Aorta (tissue), 5 donors: ENCODE measurements at places on chromosomes 3 and 15. TPM values are rescaled to one million over a fixed set of nuclear protein-coding genes. Genes with fewer than 3 reads are reported as not detected.

GRCh38 chr15:67050522-67051087 is 14.8 kb upstream of the SMAD3 start:
- no peak for DNase-seq

GRCh38 chr3:134886991-134887390 is 91.9 kb downstream of the EPHB1 start:
- DNase-seq = no peak

DNA sequence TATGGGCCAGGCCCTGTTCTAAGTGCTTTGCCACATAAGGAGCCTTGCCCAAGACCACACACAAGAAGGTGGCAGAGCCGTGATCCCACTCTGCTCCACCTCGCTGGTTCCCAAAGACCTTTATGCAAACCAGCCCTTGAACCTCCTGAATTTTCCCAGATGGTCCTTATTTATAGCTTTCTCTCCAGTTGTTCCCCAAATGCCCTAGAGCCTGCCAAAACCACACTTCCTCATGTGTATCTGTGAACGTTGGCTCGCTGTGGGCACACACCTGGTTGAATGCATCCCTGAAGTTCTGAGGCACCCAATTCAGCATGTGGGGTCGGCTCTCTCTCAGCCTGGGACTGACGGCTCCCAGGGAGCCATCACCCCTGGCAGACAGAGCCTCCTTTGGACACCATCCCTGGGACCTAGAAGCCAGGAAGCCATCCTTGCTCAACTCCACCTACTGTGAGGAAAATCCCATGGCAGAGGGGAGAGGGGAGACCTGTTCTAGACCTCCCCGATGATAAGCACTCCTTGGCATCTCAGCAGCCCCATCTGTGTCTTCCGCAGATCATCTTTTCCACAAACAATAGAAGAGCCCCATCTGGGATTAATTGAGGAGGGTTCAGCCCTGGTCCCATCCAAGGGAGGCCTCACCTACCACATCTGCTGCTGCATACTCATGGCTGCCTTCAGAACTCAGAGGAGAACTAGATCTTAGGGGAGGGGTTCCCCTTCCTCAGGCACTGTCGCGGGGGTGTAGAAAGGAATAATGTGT is 42.3 kb upstream of the LIMD1 start:
- DNase-seq = no peak

- no peak for DNase-seq
These were observed 77.6 kb downstream of the ST8SIA2 start for GRCh38 chr15:92471288-92471687.

DNA sequence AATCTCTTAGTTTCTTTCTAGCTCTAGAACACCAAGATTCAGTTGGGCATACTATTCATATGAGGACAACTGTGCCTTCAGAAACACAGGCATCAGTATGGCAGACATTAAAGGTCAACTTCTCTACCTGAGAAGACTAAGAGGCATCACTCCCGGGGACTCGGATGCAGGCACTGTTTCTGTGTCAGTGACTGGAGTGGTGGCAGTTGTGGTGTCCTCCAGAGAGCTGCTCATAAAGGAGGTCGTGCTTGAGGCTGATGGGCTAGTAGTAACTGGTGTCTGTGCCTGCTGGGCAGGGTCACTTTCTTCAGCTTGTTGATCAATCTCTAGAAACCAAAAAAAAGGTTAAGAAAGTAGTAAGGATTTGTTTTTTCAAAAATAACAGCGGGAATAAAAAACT is 75.2 kb downstream of the FBXL22 start:
- no peak for DNase-seq

EDEM1 gene
- 37.9 TPM for total RNA-seq

DNA sequence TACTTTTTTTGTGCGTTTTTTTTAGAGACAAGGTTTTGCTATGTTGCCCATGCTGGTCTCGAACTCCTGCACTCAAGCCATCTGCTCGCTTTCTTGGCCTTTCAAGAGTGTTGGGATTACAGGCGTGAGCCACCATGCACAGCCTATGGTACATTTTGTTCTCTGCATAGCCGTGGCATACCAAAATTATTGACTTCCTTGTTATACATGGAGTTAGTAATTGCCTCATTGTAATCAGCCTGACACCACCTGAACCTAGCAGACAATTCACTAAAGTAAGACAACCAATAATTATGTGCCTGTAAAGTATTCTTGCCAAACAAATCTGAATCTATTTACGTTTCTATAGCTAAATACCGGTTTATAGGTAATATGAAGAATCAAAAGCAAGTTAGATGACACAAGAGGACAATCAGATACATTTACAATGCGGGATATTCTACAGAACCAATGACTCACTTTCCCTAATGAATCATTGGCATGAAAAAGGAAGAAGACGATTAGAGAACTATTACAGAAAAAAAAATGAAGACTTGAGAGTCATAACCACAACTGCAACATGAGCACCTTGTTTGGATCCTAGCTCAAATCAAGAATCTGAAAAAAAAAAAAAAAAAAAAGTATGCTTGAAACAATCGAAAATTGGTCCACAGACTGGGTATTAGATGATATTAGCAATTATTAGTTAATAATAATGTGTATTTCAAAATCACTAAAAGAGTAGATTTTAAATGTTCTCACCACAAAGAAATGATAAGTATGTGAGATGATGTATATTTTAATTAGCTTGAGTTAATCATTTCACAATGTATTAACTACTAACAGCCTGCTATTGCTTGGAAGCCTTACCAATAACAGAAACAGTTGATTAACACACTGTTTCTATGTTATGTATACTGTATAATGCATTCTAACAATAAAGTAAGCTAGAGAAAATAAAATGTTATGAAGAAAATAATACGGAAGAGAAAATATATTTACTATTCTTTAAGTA is 7.1 kb downstream of the GUCA1C start:
- DNase-seq = no peak

DNA sequence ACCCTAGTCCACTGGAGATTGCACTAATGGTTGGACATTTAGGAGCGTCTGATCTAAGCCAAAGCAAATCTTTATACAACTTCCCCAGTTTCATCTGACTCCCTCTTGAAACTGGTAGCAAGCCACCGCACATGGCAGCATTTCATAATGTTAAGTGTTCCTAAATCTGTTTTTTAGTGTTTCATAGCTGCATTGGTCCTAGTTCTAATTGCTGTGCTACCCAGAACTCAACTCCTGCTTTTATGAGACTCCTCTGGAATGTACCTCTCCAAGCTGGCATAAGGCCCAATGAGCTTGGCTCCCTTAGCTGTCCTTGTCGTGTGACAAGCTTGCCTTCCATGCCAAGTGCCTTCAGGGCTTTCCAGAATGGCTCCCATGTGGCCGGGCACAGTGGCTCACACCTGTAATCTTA is 65.3 kb upstream of the FLNB start:
- DNase-seq = peak; percentile 64

- DNase-seq = no peak
These were observed 38.0 kb downstream of the BBS4 start for GRCh38 chr15:72724028-72724427.

IQCF5 gene
- not detected for total RNA-seq

OCA2 gene
- 4.0 TPM for total RNA-seq

DNA sequence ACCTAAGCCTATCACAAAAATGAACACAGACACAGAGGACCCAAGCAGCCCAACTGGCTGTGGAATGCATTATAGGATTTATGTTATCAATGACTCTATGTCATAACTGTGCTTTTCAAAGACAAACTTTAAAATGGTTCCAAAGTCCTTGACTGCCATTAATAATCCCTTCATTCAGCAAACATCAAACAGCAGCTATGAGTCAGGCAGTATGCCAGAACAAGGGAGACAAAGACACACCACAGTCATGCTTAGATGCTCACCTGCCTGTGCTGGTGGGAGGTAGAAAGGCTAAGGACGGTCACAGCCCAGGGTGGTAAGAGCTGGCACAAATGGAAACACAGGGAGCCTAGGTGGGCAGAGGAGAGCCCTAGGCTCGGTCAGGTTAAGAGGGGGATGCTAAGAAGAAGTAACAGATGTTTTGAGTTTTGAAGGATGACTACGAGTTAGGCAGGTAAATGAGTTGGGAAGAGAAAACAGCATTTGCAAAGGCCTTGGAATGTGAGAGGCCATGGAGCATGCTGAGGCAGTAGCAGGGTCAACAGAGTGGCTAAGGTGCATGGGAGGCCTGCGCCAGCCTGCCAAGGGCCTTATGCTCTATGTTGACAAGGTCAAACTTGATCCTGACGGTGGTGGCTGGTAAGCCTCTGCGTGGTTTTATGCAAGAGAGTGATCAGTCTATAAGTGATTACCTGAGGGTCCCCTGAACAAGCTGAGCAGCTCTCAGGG is 23.0 kb downstream of the NMNAT3 start:
- DNase-seq = no peak

DNA sequence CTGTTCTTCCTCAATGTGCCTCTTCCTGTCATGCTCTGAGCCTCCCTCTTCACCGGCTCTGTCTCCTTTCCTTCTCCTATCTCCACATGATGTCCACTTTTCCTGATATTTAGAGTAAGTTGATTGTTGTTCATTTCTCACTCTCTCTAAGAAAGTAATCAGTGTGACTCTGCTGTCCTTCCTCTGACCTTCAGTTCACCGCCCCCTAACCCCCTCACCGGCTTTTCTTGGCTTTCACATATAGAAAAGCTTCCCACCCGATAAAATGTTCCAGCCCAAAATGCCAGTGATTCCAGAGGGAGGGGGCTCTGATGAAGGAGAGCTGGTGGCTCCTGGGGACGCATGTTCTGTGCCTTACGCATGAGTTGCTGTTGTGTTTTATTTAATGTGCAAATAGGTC is 120.5 kb upstream of the ABHD17C start:
- no peak for DNase-seq

RLBP1 gene
- not detected for total RNA-seq

GRCh38 chr3:125246237-125246636 is 33.7 kb upstream of the SLC12A8 start:
- no peak for DNase-seq

- no peak for DNase-seq
These were observed 30.4 kb upstream of the WWTR1 start for GRCh38 chr3:149688122-149688757.

KIF7 gene
- total RNA-seq = 17.5 TPM

- no peak for DNase-seq
These were observed 70.4 kb downstream of the THBS1 start for GRCh38 chr15:39651295-39651694.

GRCh38 chr15:97463696-97464095 is 496.8 kb upstream of the ARRDC4 start:
- DNase-seq = no peak

DNA sequence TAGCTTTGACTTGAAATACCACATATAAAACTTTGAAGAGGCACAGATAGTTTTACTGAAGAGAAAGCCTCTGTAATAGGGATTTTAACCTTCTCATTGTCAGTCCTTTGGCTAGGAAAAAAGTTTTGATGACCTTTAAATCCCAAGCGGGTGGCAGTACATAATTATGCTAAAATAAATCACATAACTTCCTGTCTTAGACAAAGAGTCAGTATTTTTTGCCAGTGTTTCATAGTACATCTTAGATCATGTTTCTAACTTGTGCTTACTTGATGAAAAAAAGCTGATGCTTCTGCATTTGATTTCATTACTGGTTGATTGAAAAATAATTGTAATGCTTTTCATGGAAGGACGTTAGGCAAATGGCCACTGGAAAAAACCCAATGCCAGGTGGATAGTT is 5.8 kb downstream of the ST3GAL6 start:
- DNase-seq = no peak

PRR23C gene
- not detected for total RNA-seq

- no peak for DNase-seq
These were observed 47.0 kb downstream of the MTHFS start for GRCh38 chr15:79849789-79850188.
